Immature natural killer cell (primary cell): ENCODE measurements at places on chromosomes 6 and 20. TPM values are rescaled to one million over a fixed set of nuclear protein-coding genes. Genes with fewer than 3 reads are reported as not detected.

DTD1 gene
- polyA plus RNA-seq = 68.3 TPM

LRFN2 gene
- polyA plus RNA-seq = 0.67 TPM

RIPOR3 gene
- polyA plus RNA-seq = 0.41 TPM

MICAL1 gene
- polyA plus RNA-seq = 9.5 TPM

KCNQ2 gene
- not detected for polyA plus RNA-seq

KIAA0408 gene
- polyA plus RNA-seq = not detected

ZNF337 gene
- 3.9 TPM for polyA plus RNA-seq

GRCh38 chr6:40315060-40315459, 272.1 kb downstream of the LRFN2 start:
- DNase-seq = no peak

DNA sequence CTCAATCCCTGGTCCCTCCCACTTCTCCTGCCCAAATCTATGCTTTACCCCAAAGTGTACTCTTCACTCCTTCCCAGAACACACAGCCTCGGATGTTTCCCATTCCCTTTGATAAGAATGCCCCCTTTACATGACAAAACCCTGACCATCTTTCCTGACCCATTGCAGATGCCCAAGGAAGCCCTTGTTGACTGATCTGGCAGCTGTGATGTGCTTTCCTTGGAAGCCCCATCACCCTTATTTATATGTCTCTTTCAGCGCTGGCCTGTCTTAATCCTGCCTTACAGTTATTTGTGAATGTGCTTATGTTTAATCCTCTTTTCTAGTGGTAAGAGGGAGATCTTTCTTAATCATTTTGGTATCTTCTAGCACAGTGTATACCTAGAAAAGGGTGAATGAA, 523.1 kb downstream of the CD83 start:
- no peak for DNase-seq

- DNase-seq = no peak
Observed at GRCh38 chr6:167044696-167045095, 45.5 kb downstream of the CEP43 start.

GRCh38 chr6:158784505-158784904, 34.7 kb downstream of the EZR start:
- no peak for DNase-seq

GRCh38 chr20:45051204-45052060, 49.5 kb downstream of the KCNS1 start:
- DNase-seq = no peak

DNA sequence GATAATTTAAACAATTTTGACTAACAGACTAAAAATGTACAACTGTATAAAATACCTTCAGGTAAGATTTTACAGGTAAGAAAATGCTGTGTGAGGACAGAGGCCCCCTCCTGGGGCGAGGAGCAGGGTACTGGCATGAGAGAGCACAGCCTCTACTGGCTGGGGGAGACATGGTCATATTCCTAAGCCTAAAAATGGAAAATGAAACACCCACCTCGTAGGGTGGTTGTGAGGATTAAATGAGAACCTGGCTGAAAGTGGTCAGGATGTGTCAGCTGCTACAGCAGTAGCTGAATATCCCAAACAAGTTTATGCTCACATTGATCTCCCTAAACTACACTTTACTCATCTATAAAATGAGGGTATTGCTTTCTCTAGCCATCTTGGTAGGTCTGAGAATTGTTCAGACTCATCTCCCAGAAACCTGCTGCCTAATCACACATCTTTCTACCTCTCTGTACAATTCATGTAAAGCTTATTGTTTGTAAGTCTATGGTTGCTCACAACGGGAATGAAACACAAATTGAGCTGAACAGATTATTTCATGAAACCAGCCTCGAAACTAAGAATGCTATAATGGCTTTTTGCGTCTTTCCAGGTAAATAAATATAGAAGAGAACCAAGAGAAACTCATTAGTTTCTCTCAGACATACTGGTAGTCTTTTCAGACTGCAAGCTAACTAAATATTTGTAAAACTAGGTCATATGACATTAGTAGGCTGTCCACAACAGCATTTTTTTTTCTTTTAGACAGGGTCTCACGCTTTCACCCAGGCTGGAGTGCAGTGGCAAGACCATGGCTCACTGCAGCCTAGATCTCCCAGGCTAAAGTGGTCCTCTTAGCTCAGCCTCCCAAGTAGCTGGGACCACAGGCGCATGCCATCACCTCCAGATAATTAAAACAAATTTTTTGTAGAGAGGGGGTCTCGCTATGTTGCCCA, 69.6 kb downstream of the POPDC3 start:
- no peak for DNase-seq

DNA sequence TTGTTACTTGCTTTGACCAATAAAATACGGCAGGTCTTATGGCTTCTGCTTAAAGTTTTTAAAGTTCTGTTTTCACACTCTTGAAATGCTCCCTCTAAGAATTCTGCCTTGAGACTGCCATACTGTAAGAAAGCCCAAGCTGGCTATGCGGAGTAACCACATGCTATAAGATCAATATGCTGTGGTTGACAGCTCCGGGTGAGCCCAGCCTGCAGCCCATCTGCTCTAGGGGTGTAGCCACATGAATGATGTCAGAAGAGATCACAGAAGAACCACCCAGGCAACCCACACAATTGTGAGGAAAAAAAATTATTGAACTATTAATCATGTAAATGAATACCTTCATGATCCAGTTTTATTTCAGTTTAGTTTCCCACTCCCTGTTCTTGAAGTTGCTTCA, 26.1 kb upstream of the SH3BGRL2 start:
- DNase-seq = peak; percentile 18

DNA sequence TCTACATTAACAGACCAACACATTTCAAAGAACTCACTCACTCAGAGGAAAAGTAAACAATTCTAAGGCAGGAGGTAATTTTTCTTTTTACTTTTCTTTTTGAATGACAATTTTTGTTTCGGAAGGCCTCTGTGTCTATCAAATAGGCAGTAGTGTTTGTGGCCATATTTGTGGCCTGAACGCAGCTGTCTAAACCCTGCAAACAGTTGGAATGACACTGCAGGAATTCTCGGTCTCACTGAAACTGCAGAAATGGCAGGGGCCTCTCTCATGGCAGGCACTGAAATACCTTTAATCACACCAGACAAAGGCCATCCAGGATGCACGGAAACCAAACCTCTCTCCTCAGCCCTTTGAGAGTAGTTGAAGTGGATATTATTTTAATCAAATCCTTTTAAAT, 30.4 kb downstream of the FYN start:
- DNase-seq = no peak

DNA sequence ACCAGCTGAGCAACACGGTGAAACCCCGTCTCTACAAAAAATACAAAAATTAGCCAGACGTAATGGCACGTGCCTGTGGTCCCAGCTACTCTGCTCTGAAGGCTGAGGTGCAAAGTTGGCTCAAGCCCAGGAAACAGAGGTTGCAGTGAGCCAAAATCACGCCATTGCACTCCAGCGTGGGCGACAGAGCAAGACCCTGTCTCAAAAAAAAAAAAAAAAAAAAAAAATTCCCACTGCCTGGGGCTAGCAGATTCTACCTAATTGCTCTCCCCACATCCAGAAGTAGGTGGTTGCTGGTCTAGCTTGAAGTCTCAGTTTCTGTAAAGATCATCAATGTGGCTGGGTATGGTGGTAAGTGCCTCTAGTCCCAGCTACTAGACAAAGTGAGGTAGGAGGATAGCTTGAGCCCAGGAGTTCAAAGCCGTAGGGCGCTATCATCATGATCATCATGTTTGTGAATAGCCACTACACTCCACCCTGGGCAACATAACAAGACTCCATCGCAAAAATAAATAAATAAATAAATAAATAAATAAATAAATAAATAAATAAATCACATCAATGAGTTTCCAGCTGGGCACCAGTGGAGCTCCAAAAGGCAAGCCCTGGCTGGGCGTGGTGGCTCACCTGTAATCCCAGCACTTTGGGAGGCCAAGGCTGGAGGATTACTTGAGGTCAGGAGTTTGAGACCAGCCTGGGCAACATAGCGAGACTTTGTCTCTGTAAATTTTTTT, 6.3 kb upstream of the AP5S1 start:
- peak; percentile 28 for DNase-seq

- no peak for DNase-seq
Observed at GRCh38 chr6:30075790-30076732, 492 bp upstream of the RNF39 start.
